ENCODE measurements at places on chromosomes 6 and 20.

DNA sequence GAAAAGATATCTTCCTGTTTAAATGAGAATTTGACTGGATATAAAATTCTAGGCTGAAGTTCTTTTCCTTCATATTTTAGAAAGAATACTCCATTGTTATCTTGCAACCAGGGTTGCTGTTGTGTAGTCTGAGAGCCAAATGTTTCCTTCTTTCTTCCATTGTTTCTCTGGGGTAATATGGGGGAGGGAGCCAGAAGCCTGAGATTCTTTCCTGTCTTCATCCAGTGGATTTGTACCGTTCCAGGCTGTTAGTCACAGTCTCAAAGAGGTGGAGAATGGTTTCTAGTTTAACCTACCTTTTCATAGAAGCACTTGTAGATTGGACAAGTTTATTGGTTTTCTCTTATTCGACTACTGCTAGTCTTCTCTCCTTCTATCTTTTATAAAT lies 6.1 kb upstream of the ULBP3 start:
- DNase-seq = no peak

DNA sequence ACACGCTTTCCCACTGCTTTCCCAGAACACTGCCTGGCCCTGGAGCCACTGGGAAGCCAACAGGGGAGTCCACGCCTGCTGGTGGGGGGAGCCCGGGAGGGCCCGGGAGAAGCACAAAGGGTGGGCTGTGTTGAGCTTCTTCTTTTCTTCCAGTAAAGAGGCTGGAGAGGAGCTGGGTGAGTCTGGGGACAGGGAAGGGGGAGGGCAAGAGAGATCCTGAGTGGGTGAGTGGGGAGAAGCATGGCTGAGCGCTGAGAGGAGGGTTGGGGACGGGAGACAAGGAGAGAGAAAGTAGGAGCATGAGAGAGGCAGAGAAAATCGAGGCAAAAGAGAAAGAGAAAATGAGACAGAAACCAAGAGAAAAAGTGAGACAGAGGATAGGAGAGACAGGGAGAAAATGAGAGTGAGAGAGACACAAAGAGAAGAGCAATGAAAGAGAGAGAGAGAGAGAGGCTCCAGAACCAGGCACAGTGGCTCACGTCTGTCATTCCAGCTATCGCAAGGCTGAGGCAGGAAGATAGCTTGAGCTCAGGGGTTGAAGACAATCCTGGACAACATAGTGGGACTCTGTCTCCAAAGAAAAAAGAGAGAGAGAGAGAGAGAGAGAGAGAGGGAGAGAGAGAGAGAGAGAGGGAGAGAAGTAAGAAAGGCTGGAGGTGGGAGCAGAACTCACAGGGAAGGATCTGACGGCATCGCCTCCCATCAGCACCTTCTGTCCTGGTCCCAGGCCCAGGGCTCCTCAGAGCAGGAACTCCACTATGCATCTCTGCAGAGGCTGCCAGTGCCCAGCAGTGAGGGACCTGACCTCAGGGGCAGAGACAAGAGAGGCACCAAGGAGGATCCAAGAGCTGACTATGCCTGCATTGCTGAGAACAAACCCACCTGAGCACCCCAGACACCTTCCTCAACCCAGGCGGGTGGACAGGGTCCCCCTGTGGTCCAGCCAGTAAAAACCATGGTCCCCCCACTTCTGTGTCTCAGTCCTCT lies 2.0 kb downstream of the LST1 start:
- no peak for DNase-seq

- DNase-seq = no peak
These were observed 150.2 kb downstream of the TBC1D7 start for GRCh38 chr6:13178107-13178506.

DNA sequence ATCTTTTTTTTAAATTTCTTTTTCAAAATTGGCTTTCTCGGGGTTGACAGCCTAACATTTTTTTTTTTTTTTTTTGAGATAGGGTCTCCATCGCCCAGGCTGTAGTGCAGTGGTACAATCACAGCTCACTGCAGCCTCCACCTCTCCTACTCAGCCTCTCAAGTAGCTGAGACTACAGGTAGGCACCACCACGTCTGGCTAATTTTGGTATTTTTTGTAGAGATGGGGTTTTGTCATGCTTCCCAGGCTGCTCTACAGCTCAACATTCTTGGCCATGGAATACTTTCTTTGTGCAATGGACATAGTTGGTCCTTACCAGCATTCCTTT lies 6.4 kb upstream of the CTNNBL1 start:
- no peak for DNase-seq

DNA sequence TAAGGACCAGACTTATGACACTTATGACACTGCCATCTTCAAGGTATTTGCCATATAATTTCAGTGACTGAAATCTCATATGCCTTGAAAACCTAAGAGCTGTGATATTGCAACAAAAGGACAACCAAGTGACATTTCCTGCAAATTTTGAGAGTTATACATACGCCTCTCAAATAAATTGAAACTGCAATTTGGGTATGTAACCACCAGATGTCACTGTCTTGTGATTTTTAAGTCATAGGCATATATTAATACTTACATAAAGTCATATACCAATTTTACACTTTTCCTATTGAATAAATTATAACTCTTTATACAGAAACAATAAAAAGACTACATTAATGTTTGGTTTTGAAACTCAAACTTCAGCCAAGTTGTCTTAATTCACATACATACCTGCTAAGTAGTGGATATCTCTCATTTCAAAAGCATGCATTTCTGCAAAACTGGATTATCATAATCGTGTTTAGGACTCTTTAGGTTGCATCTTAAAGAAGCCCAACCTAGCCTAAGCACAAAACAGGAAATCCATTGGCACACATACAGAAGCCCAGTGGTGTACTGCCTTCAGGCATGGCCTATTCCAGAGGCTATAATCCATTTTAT lies 180.2 kb downstream of the PACRG start:
- no peak for DNase-seq

DNA sequence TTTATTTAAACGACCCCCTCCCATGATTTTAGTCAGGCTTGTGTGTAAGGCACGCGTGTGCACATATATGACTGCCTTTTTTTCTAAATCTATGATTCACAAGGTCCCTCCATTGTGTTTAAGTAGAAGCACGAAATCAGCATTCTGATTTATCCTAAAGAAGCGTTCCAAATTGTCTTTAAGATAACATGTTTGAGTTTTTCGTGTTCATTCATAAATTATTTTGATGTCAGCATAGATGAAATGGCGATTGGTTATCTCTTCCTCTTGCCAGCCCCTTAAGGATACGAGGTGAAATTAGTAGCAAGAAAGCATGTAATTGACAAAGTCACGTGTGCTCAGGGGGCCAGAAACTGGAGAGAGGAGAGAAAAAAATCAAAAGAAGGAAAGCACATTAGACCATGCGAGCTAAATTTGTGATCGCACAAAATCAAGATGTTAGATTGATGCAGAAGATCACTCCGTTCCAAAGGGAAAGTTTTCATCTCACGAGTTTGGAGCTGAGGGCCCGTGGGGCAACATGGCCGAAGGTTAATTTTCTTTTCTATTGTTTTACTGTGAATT lies at the start of gene LIN28B:
LIN28B (plus strand) TSS at position 377 of the 564 bp plus-strand sequence; CDS start at position 521, 144 bp downstream.
- no peak for DNase-seq

DNA sequence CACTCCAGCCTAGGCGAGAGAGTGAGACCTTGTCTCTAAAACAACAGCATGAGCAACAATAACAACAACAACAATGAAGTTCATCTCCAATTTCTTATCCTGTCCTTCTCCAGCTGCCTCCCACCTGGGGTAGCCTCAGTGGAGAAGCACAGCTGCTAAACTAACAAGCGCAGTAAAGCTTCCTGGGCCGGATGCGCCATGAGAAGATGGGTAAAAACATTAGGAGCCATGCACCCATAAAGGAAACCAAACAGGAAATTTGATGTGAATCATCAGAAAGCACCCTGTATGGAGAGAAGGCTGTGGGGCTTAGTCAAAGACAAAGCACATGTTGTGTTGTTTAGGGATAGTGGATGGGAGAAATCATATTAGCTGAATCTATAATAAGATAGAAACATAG lies 61.1 kb upstream of the CCN6 start:
- no peak for DNase-seq

DNA sequence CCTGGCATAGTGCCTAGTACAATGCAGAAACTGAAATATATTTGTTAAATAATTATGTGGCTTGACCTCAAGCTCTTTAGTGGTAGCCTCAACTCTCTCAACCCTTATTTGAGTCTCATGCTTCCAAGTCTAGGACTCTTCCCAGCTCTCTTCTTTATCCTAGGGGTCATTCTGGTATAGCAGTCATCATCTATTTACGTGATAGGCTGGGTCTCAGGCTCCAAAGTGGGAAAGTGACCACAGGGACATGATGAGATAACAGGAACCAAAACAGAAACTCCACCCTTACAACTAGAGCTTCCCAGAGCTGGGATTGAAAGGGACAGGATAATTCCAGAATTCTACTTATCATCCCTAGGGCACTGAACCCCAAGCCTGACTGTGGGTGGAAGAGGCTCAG lies 17.7 kb upstream of the MAP3K7 start:
- no peak for DNase-seq

- DNase-seq = no peak
These were observed 130.0 kb upstream of the SYNCRIP start for GRCh38 chr6:85772641-85773040.

DNA sequence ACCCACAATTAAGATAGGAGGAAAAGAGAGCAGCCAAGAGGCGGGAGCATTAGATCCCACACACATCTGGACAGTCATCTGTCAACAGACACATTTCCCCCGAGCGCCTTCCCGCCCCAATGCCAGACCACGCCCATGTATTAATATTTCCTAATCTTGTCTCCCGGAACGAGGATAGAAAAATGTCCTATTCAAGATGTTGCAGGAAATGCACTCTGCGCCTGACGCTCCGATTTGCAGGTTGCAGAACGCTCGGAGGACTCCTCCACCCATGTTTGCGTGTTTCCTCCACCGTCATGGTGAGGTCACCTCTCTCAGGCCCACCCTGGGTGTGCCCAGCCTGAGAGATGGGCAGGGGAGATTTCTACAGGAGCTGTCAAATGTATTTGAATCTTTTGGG lies 215.2 kb downstream of the TAF4 start:
- DNase-seq = no peak

DNA sequence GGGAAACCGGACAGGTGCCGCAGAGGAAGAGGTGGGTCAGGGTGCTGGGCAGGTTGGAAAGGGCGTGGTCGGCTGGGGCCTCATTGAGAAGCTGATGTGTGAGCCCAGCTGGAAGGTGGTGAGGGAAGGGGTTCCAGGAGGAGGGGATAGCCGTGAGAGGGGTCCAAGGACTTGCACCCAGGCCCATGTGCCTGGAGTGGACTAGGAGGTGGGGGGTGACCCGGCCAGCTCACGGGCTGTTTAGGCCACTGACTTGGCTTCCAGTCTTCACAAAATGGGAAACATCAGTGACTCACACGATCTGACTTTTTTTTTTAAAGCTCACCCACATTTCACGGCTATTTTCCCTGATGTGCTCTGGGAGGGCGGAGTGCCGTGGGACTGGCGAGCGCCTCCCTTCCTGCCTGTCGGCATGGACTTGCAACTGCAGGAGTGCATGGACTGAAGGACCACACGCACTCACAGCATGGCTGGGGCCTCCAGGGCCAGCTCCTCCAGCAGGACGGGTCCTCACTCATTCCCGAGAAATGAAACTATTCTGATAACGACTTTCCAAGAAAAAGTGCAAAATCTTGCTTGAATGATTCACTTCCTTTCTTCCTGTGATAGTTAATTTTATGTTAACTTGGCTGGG lies 13.5 kb upstream of the PDE10A start:
- DNase-seq = no peak

DNA sequence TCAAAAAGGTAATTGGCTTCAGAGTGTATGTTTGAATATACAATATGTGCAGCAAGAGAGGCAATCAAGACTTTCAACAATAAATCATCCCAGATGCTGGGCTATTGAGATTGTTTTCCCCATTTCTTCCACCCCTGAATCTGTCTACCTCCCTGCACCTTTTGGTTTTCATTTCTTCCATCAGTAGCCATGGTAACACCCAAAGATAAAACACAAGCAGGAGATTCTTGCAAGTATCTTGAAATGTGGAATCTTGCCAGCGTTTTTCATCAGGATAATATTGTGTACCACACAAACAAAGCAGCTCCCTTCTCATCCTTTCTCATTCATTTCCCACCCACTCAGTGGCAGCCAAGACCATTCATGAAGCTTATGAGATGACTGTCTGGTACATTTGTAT lies 73.0 kb upstream of the NRSN1 start:
- no peak for DNase-seq

GRCh38 chr20:41618807-41619311 lies 682 bp upstream of the CHD6 start:
- DNase-seq = no peak

DNA sequence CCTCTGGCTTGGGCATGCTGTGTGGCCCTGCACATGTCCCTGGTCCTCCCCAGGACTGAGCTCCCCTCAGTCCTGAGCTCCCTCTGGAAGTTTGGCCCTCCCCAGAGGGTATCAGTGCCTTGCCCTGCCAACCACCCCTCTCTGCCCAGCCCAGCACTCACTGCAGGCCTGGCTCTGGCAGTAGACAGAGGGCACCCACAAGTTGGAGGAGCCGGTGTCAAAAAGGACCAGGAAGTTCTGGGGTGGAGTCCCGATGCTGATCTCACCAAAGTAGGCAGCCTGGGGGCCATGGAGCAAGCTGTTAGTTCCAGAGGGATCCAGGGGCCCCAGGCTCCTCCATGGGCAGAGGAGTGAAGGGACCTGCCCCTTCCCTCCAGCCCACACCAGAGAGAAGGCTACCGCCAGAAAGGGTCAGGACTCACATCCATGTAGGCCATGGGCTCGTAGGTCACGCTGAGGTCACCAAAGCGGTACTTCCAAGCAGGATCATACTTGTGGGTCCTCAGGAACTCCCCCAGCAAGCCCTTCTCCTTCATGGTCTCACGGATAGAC lies 2.9 kb downstream of the PGC start:
- DNase-seq = no peak

GRCh38 chr20:38046572-38046971 lies 13.0 kb downstream of the RPRD1B start:
- DNase-seq = no peak

DNA sequence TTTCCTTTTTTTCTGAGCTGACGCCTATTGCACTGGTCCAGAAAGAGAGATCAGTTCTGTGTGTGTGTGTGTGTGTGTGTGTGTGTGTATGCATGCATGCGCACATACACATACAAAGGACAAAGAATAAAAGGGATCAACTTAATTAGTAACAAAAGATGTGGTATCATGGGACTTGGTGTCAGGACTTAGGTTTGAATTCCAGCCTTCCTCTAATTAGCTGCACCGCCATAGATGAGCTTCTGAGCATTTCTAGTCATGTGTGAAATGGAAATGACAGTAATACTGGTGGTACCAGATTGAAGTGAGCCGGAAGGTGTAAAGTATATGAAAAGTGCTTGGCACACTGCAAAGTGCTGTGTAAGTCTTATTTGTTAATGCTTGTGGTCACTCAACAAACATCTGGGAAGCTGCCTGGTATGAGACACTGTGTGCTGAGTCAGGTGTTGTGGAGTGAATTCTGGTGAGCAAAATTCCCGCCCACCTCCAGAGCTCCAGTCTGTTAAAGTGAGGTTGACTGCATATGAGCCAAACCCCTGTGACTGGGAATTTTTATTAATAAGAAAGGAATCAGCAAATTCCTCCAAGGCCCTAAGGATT lies 12.4 kb downstream of the DAAM2 start:
- no peak for DNase-seq

DNA sequence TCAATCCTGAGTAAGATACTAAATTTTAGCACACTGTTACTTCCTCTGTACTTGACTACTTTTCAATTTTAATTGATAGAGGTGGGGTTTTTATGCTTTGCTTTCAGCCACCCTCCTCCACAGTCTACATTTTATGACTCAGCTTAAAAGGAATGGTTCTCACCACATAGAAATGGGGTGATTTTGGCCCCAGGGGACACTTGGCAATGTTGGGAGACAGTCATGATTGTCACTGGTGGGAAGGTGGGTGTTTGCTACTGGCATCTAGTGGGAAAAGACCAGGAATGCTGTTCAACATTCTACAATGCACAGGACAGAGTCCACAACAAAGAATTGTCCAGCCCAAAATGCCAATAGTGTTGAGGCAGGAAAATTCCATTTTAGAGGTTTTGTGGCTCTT lies 71.3 kb downstream of the PCSK2 start:
- no peak for DNase-seq

Measured in activated CD8-positive, alpha-beta memory T cell treated with anti-CD3 and anti-CD28 coated beads for 4 hours (primary cell).